Breast epithelium (tissue), 4 donors: ENCODE measurements at places on chromosomes 3 and 15.

DNA sequence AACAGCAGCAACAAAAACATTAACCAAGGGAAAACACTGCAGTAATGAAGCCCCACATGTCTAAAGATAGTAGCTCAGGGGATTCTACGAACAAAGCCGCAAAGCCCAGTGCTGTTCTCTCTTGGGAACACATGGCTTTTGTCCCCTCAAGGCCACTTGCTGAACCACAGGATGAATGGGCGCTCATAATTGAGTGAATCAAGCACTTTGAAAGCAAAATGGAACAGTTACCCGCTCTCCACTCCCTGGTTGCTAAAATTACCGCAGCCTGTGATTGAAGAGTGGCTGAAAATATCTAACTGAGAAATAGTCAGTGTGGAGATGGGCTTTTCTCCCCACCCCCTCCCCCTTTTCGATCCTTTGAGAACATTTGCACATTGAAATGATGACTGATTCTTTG, 39.6 kb downstream of the RASGRF1 start:
- no peaks in the 10 kb centered on the region for H3K4me1 ChIP-seq
- no peaks in the 10 kb centered on the region for H3K36me3 ChIP-seq
- no peak overlapping the region for H3K4me3 ChIP-seq
- DNase-seq: no peak
- H3K27me3 ChIP-seq: no peaks in the 10 kb centered on the region

- no peaks in the 10 kb centered on the region for H3K36me3 ChIP-seq
- H3K27me3 ChIP-seq: no peaks in the 10 kb centered on the region
- no peak for DNase-seq
- no peaks in the 10 kb centered on the region for H3K4me1 ChIP-seq
Observed at GRCh38 chr3:106491796-106492195, 623.0 kb upstream of the CBLB start.

DNA sequence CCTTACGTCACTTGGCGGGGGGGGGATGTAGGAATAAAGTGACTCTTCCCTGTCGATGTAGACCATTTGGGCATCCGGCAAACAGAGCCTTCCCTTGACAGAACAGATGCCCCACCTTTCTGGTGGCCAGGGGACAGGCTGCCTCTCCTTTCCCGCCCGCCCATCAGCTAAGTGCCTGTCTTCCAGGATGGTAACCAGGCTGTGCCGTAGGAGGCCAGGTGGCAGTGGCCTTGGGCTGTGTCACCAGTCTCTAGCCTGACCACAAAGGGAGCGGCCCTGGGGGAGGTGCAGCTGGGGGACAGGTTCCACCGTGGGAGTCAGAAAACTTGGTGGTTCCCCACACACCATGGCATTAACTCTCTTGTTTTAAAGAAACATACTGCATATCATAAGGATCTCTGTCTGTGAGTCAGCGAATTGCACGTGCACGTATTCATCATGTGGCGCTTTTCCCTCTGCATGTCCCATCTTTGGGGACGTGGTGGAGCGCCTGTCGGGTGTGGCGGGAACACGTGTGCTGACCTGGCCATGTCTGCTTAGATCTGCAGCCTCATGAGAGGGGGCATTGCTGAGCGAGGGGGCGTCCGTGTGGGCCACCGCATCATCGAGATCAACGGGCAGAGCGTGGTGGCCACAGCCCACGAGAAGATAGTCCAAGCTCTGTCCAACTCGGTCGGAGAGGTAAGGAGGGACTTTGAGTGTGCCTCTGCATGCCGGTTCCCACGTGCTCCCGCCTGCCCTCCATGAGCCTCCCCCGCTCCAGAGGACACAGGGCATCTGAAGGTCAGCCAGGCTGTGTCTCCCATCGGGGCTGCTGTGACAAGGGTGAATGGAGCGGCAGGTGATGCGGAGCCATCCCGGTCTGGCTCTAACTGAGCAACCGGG, 156.0 kb downstream of the NSMCE3 start:
- no peaks in the 10 kb centered on the region for H3K36me3 ChIP-seq
- no peaks in the 10 kb centered on the region for H3K4me1 ChIP-seq
- no peak overlapping the region for H3K4me3 ChIP-seq
- DNase-seq: no peak

DNA sequence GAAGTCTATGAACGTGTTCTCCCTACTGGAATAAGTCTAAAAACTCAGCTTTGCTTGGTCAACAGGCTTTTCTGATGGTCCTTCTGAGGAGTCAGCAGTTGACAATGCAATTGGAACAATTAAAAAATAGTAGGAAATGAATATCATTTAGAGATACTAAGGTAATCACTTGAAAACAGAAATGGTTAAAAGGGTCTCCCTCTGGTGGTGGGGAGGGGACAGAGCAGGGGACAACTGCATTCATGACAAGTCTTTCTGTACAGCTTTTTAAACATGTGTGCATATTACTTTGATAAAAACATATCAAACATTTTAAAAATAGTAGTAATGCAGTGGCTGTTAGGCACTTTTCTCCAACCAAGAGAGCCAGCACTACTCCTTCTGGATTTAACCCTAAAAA, 119.9 kb upstream of the FHIT start:
- no peak for DNase-seq
- no peak overlapping the region for H3K27ac ChIP-seq
- H3K27me3 ChIP-seq: no peaks in the 10 kb centered on the region
- H3K36me3 ChIP-seq: no peaks in the 10 kb centered on the region
- no peaks in the 10 kb centered on the region for H3K4me1 ChIP-seq

- no peaks in the 10 kb centered on the region for H3K4me1 ChIP-seq
- no peak for DNase-seq
- H3K36me3 ChIP-seq: no peaks in the 10 kb centered on the region
- H3K27ac ChIP-seq: no peak overlapping the region
Observed at GRCh38 chr15:43314171-43314570, 16.2 kb downstream of the LCMT2 start.

DNA sequence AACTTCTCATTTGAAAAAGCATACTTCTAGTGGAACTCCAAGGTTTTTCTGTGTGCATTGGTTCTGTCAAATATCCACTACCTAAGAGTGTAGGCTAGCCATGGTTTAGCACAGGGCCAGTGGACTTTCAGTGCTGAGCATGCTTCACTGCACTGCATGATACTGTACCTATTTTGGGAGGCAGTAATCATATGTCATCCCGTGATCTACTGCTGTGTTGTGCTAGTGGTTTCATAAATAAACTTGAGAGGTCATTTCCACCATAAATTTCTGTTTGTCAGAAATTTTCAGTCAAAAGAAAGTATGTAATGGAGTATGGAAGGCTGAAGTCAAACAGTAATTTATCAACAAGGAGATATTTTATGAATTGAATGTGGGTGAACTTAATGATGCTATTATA, 203.6 kb downstream of the ROBO1 start:
- H3K27ac ChIP-seq: no peak overlapping the region
- H3K4me1 ChIP-seq: no peaks in the 10 kb centered on the region
- no peak overlapping the region for H3K4me3 ChIP-seq
- H3K36me3 ChIP-seq: no peaks in the 10 kb centered on the region
- no peaks in the 10 kb centered on the region for H3K27me3 ChIP-seq
- no peak for DNase-seq

- H3K4me1 ChIP-seq: no peaks in the 10 kb centered on the region
- H3K36me3 ChIP-seq: no peaks in the 10 kb centered on the region
- no peaks in the 10 kb centered on the region for H3K27me3 ChIP-seq
- H3K4me3 ChIP-seq: no peak overlapping the region
Observed at GRCh38 chr3:71554649-71555048, 28.9 kb downstream of the FOXP1 start.

DNA sequence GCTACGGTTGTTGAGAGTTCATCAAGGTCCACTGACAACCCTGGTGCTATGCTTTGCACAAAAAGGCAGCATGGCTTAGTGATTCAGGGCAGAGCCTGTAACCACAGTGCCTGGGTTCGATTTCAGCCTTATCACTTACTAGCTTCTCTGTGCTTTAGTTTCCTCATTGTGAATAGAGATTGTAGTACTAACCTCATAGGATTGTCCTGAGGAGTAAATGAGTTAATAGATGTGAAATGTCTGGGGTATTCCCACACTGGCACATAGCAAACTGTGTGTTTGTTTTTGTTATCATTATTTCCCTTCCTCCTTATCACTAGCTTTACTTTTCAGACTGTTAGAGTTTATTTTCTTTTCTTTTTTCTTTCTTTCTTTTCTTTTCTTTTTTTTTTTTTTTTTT, 16.3 kb downstream of the CRTAP start:
- H3K27ac ChIP-seq: no peak overlapping the region
- H3K27me3 ChIP-seq: no peaks in the 10 kb centered on the region
- H3K4me3 ChIP-seq: no peak overlapping the region
- H3K4me1 ChIP-seq: no peaks in the 10 kb centered on the region
- DNase-seq: no peak
- peaks cover 5% of the 10 kb centered on the region for H3K36me3 ChIP-seq

DNA sequence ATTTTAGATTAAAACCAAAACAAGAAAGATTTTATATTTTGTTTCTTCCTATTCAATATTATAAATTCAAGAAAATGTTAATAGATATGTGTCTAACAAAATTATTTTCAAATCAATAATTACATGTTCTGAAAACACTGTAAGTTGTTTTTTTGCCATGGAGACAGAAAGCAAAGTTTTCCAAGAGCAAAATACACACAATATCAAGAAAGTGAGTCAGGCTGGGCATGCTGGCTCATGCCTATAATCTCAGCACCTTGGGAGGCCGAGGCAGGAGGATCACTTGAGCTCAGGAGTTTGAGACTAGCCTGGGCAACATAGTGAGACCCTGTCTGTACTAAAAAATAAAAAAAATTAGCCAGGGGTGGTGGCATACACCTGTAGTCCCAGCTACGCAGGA, 71.7 kb downstream of the TTC23 start:
- no peaks in the 10 kb centered on the region for H3K36me3 ChIP-seq
- H3K27me3 ChIP-seq: no peaks in the 10 kb centered on the region
- peaks cover 4% of the 10 kb centered on the region for H3K4me1 ChIP-seq
- H3K4me3 ChIP-seq: no peak overlapping the region
- DNase-seq: no peak

GRCh38 chr3:103167850-103168249, 733.0 kb downstream of the ZPLD1 start:
- H3K4me3 ChIP-seq: no peak overlapping the region
- H3K27me3 ChIP-seq: no peaks in the 10 kb centered on the region
- no peaks in the 10 kb centered on the region for H3K36me3 ChIP-seq
- no peak for DNase-seq
- H3K27ac ChIP-seq: no peak overlapping the region
- no peaks in the 10 kb centered on the region for H3K4me1 ChIP-seq
